ENCODE measurements at places on chromosomes 13 and 19. TPM values are rescaled to one million over a fixed set of nuclear protein-coding genes. Genes with fewer than 3 reads are reported as not detected.

DNA sequence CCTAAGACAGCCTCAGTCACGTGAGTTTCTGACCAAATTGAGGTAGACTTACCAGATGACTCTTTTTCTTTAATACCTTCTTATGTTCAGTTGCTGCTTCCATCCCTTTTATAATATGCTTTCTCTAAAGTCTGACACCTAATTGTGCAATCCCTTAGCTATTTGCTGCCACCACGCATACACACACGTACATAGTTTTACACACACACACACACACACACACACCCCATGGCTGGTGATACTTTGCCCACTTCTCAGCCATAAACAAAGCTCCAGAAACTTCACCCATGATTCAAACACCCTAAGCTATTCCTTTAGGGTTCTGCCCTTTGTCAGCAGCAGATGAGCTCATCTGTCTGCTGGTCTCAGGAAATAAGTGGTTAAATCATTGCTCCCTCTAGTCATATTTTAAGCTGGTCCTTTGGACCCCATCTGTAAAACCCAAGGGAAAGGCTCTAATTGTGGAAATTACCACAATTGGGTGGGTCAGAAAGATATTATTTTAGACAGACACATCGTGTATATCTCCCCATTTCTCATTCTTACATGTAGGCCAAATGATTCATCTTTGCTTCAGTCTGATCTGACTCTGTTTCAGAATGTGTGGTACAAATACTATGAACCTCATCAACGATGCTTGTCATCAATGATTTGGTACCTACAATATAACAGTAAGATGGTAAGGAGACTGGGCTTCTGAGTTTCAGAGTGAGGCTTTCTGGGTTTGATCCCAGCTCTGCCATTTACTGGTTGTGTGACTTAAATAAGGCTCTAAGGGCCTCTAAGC lies 69.2 kb downstream of the NALCN start:
- no peak for DNase-seq
- no peaks in the 10 kb centered on the region for H3K27me3 ChIP-seq
- no peaks in the 10 kb centered on the region for H3K36me3 ChIP-seq

Gene GPR18
- total RNA-seq = not detected

Gene KLK8
- total RNA-seq = not detected

Gene TTYH1
- total RNA-seq = 144 TPM

Gene ZNF570
- total RNA-seq = 12.6 TPM

DNA sequence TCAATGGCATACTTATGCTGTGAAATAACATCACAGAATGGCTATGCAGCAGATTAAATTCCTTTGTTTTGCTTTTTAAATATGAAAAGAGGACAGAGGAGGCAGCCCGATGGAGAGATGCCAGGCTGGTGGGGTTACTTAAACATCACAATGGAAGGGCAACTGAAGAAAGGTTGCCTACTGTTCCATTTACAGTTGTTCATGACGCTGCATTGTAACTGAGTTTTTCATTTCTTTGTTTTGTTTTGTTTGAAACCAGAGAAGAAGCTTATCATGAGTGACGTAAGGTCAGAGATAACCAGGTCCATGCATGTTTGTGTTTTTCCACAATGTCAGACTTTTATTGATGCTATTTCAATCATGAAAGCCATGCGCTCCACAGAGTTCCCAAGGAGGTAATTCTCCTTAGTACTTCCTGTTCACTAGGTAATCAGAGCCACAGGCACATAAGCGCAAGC lies 273.8 kb downstream of the LHFPL6 start:
- H3K36me3 ChIP-seq = no peaks in the 10 kb centered on the region
- no peak for DNase-seq
- no peak overlapping the region for H3K27ac ChIP-seq
- peaks cover 9% of the 10 kb centered on the region for H3K4me1 ChIP-seq
- H3K27me3 ChIP-seq = no peaks in the 10 kb centered on the region

GRCh38 chr19:48418317-48419064 lies 25.0 kb downstream of the GRIN2D start:
- no peaks in the 10 kb centered on the region for H3K36me3 ChIP-seq
- H3K4me3 ChIP-seq = no peak overlapping the region
- peaks cover 6% of the 10 kb centered on the region for H3K4me1 ChIP-seq
- peak overlapping the region; percentile 64 for H3K27ac ChIP-seq
- no peak for DNase-seq
- no peaks in the 10 kb centered on the region for H3K27me3 ChIP-seq

GRCh38 chr19:29538651-29539050 lies 12.9 kb downstream of the VSTM2B start:
- H3K27ac ChIP-seq = no peak overlapping the region
- no peaks in the 10 kb centered on the region for H3K4me1 ChIP-seq
- no peaks in the 10 kb centered on the region for H3K36me3 ChIP-seq
- no peak overlapping the region for H3K4me3 ChIP-seq
- peaks cover 53% of the 10 kb centered on the region for H3K27me3 ChIP-seq

- no peak overlapping the region for H3K4me3 ChIP-seq
- no peaks in the 10 kb centered on the region for H3K4me1 ChIP-seq
- H3K36me3 ChIP-seq = no peaks in the 10 kb centered on the region
- H3K27ac ChIP-seq = no peak overlapping the region
Observed at GRCh38 chr13:80655778-80656511, 315.0 kb upstream of the SPRY2 start.

- H3K36me3 ChIP-seq = peaks cover 5% of the 10 kb centered on the region
- no peak overlapping the region for H3K4me3 ChIP-seq
Observed at GRCh38 chr13:29543230-29544215, 52.0 kb downstream of the SLC7A1 start.

Gene ZNF44
- total RNA-seq = 16.7 TPM

- H3K4me1 ChIP-seq = no peaks in the 10 kb centered on the region
- H3K27me3 ChIP-seq = no peaks in the 10 kb centered on the region
- DNase-seq = no peak
- H3K36me3 ChIP-seq = no peaks in the 10 kb centered on the region
- no peak overlapping the region for H3K27ac ChIP-seq
- no peak overlapping the region for H3K4me3 ChIP-seq
Observed at GRCh38 chr13:76189882-76190519, 553.9 kb downstream of the LMO7 start.

Gene PINLYP
- total RNA-seq = 7.7 TPM

Gene NCAN
- total RNA-seq = 0.36 TPM

Gene GSX1
- total RNA-seq = not detected

All from progenitor cell of endocrine pancreas (in vitro differentiated cells).